ENCODE measurements at places on chromosomes 16 and 17. TPM values are rescaled to one million over a fixed set of nuclear protein-coding genes. Genes with fewer than 3 reads are reported as not detected.

DNA sequence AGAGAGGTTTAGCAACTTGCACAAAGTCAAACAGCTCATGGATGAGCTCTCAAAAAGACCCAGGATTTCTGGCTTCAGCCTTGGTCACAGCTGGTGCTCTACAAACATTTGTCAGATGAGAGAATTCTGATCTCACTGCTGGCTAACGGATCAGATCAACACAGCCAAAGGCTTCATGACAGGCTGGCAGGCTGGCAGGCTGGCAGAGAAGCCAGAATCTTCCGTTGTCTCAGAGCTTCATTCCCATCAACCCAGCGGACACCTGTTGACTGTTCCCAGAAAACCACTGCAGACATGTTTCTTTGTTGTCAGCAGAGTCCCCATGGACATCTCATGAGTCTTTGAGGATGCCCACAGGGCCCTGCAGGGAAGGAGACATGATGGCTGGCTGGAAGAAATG lies 303.8 kb upstream of the ASIC2 start:
- DNase-seq, result peak; percentile 4

DNA sequence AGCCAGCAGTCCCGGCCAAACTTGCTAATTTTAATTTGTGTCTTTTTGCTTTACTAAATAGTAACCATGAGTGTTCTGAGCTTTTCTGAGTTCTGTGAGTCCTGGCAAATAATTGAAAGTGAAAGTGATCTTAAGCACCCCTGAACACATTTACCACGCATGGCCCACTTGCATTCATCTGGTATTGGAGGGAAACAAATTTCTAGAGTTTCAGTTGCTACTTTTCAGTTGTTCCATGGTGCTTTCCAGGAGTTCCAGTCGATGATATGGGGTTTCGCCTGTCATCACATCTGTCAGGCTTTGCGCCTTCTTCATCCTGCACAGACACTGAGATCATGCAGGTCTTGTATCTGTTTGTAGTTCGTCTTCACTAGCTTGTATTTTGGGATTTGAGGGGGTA lies 44.1 kb downstream of the CRLF3 start:
- DNase-seq, result no peak

DNA sequence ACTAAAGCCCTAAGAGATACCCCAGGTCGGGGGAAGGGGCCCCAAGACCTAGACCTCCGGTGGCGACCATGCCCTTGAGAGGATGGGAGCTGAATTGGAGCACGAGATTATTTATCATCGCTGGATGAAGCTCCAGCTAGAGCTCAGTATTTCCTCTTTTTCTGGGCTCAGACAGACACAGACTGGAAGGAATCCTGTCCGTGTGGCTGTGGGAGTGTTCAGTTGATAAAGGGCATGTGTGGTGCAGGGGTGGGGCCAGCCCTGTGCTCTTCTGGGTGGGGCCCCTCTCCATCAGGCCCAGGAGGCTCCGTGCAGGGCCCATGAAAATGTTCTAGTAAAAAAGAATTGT lies 6.3 kb upstream of the CBX4 start:
- DNase-seq, result peak; percentile 9

DNA sequence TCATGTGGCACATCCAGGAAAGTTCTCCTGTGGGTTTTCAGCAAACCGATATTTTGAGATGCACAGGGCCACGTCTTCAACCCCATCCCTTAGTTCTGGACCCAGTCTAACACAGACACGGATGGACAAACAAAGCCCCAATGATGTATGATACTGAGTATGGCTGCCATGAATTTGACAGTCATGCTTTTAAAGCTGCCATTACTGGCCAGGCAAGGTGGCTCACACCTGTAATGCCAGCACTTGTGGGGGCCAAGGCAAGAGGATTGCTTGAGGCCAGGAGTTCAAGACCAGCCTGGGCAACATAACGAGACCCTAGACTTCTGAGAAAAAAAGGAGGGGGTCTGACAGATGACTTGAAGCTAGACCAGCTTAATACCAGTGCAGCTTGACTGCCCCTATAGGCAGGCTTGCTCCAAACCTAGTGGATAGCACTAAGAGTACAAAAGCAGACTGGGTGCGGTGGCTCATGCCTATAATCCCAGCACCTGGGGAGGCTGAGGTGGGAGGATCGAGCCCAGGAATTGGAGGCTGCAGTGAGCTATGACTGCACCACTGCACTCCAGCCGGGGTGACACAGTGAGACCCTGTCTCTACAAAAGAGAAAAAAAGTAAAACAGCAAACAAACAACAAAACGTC lies 10.8 kb upstream of the ZNF629 start:
- DNase-seq, result no peak

DNA sequence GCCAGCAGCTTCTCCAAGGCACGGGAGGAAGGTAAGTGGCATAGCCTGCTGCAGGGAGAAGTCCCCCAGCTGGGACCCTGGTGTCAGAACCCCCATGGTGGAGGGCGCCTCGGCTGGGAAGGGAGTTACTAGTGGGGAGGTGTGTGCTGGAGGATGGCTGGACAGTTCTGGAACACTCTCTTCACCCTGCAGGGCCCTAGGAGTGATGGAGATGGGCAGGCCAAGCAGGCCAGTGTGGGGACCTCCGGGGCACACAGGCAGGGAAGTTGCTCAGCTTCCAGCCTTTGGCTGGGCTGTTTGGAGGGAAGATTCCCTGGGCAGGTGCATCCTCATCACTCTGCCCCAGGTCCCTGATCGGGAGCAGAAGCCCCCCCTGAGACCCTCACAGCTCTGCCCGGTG lies 696 bp downstream of the C17orf99 start:
- no peak for DNase-seq

GRCh38 chr16:62638964-62639870 lies 603.0 kb upstream of the CDH8 start:
- DNase-seq, result no peak

DNA sequence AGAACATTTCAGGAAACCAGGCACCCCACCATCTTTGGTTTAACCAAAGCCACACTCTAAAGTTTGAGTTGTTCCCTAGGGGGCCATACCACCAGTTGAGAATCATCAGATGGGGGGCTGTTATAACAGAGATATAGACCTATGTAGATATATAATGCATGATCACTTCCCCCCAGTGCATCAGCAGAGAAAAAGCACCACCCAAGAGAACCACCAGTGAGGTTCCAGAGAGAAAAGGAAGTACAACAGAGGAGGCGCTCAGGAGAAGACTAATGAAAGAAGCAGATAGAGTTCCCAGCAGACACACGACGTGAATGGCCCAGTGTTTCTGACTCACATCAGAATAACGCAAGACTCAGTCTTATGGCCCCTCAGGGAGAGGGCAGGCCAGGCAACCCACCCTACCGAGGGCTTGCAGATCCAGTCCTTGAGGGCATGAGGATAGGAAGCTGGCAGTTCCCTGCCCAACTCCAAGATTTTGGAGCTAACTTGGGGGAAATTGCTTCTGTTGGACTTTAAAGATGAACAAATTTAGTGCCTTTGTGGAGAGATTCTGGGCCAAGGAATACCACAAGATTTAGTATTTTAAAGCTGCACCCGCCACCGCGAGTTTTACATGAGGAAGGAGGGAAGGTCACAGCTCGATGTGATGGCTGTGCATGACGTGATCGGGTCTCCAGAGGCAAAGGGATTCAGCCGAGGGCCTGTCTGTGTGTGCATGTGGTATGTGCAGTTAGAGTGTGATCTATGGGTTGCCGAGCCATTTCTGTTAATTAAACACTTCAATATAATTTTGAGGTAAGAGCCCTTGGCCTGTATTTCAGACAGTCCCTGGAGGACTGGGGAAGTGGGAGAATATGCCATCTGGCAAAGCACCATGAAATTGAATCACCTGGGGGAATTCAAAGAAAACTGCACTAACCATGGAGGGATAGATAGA lies 53.1 kb downstream of the AIPL1 start:
- no peak for DNase-seq

GRCh38 chr16:87874639-87875427 lies 5.5 kb upstream of the SLC7A5 start:
- no peak for DNase-seq

Gene ITGAD
- not detected for total RNA-seq

Gene GPRC5B
- total RNA-seq, result 0.88 TPM
